ENCODE measurements at places on chromosomes 4 and X.
A peak's percentile ranks its signal among the peaks of the same experiment; 100 is the strongest.

- DNase-seq, result no peak
Measured at GRCh38 chr4:1274871-1275270, 14.8 kb upstream of the MAEA start.

DNA sequence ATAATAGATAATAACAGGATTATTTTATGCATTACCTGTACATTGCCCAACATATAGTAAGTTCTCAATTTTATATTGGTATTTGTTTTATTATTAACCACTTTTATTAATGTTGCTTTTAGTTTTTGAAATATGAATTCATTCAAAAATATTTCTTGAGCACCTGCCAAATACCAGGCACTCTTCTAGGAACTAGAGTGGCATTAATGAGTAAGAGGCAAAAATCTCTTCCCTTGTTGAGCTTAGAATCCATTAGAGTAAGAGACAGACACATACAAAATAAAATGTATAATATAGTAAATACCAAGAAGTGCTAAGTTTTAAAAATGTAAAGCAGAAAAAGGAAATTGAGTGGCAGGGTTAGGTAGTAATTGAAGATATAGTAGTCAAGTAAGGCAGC lies 45.8 kb downstream of the TET2 start:
- no peak for DNase-seq

- DNase-seq, result no peak
Measured at GRCh38 chr4:5650040-5650439, 58.3 kb downstream of the EVC2 start.

GRCh38 chrX:30957753-30958152 lies 68.7 kb upstream of the TAB3 start:
- no peak for DNase-seq

- DNase-seq, result no peak
Measured at GRCh38 chr4:52423967-52424366, 235.1 kb downstream of the USP46 start.

- no peak for DNase-seq
Measured at GRCh38 chrX:39301036-39301435, 499.8 kb downstream of the MID1IP1 start.

- DNase-seq, result no peak
Measured at GRCh38 chr4:96312046-96312685, 472.3 kb downstream of the PDHA2 start.

GRCh38 chrX:97858592-97858991 lies 974.9 kb downstream of the RPA4 start:
- DNase-seq, result no peak

GRCh38 chr4:166091912-166092510 lies 219.0 kb downstream of the TLL1 start:
- DNase-seq, result peak; percentile 20

DNA sequence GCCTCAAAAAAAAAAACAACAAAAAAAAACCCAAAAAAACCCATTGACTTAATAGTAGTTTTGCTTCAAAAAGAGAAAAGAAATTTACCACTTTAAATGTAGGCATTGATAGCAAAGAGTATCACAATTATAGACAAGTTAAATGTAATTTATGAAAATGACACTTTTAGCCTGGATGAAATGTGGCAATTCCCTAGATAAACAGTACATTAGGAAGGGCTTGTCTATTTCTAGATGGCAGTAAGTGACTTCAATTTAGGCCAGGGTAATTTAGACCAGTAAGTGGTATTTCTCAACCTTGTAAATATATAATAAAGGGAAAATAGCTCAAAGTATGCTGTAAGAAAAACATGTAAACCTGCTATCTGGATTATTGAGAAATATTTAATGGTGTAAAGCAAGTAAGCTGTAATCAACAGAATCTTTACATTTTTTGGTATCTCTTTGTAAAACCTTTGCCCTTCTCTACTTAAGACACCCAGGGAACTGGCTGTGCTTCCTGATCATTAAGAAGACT lies 103.7 kb upstream of the RAPGEF2 start:
- no peak for DNase-seq

DNA sequence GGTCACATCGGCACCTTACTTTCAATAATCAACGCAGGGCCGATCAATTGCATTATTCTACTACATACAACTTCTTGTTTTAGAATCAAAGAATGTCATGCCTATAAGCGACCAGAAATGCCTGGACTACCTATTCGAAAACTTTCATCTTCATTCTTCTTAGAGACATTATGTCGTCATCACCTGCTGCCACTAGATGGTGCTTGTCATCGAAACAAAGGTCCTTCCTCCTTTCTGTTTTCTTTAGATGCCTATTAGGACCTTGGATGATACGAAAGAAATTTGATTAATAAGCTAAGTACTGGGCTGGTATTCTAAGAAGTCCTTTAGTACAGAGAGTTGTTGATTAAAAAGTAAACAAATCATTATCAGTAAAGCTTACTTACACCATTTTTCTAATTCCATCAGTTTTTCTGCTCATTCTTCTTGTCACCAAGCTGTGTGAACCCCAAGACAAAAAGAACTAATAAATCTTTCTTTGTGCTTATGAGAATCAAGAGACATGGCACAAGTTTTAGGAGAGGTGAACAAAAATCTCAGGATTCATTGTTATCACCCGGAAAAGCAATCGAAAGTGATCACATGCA lies 154.5 kb upstream of the SLC4A4 start:
- DNase-seq, result peak; percentile 49

DNA sequence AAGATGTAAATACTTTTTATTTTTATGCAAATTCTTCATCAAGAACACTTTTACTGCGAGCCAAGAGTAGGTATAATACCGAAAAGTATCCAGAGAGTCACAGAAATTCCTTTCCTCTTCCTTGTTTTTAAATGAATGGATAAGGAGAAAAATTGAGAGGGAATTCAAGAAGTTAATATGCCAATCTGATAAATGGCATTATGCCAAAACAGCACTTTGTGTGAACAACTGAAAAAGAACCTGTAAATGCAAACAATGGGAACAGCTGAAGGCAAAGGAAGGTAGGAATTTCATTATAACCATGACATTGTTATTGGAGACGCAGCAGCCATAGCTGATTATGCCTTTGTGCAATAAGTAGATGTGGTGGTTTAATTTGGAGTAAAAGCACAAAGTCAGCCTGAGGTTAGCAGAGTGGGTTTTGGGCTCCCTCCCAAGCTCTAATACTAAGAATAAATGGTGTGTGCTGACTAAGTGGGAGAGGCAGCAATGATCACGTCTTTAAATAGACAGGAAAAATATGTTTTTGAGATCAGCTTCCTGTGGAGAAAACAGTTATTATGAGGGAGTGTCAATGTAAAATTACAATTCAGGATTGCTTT lies 209.8 kb upstream of the NDST4 start:
- DNase-seq, result no peak

DNA sequence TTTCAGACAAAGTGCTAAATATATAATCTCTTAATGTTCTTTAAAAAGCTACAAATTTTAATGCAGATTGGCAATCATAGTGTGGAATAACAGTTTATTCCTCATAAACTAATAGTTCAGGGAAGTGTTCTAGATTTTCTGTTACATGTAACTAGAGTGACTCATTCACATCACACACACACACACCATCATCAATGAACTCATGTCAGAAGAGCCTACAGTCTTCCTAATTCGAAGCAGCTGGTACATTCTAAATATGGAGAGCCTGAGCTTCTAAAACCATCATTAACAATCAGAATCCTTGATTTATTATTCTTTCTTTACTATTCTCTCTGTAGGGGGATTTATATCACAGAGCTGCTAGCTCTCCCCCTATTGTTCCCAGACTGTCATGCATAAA lies 49.6 kb downstream of the DKK2 start:
- peak; percentile 82 for DNase-seq

DNA sequence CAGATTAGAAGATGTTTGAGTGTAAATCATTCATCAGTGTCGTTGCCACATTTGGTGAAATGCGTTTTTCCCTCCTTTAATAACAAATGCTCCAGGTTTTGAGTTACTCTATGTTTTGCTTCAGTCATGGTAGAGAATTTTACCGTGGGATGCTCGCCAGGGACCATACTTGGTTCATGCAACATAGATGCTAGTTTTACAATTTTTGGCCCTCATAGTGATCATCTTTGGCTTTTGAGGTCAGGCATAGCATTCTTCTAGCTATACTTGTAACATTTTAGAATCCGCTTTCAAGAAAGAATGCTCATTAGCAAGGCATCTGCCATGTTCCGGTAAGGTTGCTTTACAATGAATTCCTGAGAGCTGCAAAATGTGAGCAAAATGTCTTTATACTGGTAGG lies 147.2 kb downstream of the SPCS3 start:
- DNase-seq, result no peak

- DNase-seq, result no peak
Measured at GRCh38 chrX:18797141-18797540, 89.7 kb downstream of the PPEF1 start.

- no peak for DNase-seq
Measured at GRCh38 chrX:153882086-153882498, 3.9 kb downstream of the L1CAM start.

- DNase-seq, result peak; percentile 57
Measured at GRCh38 chr4:122898370-122899150, 23.8 kb downstream of the NUDT6 start.

- DNase-seq, result no peak
Measured at GRCh38 chr4:4610672-4611071, 68.8 kb upstream of the STX18 start.

DNA sequence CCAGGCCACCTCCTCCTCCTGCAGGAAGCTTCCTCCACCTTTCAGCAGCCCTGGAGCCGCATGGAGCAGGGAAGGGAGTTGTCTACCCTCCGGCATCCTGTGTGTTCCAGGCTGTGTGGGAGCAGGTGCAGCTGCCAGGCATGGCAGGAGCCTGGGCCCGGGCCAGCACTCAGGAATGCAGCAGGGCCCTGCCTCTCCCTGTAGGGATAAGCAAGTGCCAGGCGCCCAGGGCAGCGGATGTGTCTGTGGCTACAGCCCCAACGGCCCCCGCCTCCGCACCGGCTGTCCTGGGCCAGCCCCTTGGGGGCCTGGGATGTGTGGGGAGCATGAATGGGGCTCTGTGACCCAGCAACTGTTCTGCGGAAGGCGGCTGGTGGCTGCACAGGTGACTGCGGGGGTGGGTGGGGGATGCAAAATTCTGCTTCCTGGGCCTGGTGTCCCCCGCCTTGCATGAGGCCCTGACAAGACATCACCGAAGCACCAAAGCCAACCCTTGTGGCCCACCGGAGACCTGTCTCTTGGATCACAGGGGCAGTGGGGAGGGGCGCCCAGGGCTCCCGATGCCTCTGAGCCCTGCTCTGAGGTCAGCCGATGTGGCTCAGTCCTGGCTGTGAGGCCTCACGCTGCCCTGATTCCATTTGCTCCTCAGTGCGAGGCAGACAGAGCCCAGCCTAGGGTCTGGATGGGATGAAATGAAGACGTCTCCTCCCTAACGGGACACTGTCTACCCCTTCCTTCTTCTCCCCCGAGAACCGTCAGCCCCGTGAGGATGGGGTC lies 1.4 kb upstream of the DOK7 start:
- no peak for DNase-seq

- no peak for DNase-seq
Measured at GRCh38 chrX:17542123-17542522, 167.1 kb downstream of the NHS start.

DNA sequence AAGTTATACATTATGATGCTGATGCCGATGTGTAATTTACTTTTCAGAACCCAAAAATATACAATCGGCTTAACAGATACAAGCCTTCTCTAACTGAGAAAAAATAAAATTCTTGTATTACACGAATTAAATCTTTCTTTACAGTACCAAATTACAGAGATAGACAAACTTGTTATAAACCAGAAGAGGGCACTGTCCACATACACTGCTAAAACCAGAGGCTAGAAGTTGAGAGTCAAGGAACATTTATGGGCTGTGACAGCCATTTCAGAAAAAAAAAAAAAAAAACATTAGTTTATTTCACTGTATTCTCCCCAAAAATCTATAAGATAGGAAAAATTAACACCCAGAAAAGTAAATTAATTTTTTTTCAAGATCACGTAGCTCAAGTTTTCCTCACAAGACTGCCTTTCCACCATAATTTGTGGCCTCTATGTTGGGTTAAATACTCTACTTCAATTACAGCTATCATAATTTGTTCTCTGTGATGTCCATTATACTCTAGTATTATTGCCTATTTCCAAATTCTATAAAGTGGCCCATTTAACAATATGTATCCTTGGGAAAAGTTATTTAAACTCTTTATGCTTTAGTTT lies 12.0 kb downstream of the EREG start:
- peak; percentile 81 for DNase-seq

DNA sequence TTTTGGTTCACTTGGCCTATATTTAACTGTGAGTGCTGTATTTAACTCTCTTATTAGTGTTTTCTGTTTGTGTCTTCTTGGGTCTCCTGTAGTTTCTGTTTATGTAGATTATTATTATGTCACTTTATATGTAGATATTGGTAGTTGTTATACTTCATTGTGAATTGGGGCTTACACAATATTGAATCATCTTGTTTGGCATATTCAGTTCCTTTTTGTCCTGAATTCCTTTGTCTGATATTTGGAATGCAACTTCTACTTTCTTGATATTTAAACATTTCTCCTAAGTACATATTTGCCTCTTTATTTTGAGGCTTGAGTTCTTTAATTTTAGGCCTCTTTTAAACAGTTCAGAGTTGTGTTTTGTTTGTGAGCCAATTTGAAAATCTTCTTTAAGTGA lies 544.8 kb upstream of the ADGRL3 start:
- DNase-seq, result no peak

DNA sequence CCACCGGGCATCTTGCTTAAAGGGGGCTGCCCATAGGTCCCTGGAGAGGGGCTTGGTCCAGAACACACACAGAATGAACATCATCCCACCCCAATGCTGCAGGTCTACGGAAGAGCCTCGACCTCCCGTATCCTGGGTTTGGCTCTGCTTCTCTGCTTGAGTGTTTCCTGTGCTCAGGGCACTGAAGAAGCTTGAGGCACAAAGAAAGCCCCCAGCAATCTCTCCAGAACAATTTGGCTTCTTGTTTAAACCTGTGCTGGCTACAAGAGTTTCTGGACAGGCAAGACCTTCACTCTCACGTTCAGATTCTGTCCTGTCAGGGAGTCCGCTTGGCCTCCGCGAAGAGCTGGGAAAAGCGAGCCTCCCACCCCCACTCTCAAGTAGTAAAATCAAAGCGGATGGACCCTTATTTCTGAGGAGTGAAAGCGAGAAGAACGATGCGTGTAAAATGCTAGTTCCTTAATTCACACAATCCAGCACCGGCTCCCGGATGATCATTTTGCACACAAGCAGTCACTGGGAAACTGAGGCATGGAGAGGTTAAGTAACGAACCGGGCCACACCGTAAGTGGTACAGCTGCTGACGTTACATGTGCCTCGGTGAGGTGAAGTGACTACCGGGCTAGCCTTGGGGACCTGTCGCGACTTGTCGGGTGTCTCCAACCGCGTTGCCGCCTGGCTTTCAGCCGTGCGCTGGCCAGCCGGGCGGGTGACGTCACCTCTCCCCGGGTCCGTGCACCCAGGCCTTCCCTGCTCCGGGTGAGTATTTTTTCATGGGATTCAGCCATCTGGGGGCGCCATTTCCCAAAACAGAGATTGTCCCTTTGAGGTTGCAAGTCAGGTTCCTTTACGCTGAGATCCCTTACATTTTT lies 3.1 kb upstream of the SFRP2 start:
- DNase-seq, result peak; percentile 55

- no peak for DNase-seq
Measured at GRCh38 chr4:101280866-101281600, 66.3 kb downstream of the PPP3CA start.

- no peak for DNase-seq
Measured at GRCh38 chrX:129836827-129837226, 6.9 kb downstream of the ZDHHC9 start.
